Activated CD4-positive, alpha-beta T cell treated with anti-CD3 and anti-CD28 coated beads, Interleukin-2, amount 10 ng/mL, durations not matched to agents 7 days and 5 days (primary cell): ENCODE measurements at places on chromosomes 7 and 10. TPM values are rescaled to one million over a fixed set of nuclear protein-coding genes. Genes with fewer than 3 reads are reported as not detected.

DNA sequence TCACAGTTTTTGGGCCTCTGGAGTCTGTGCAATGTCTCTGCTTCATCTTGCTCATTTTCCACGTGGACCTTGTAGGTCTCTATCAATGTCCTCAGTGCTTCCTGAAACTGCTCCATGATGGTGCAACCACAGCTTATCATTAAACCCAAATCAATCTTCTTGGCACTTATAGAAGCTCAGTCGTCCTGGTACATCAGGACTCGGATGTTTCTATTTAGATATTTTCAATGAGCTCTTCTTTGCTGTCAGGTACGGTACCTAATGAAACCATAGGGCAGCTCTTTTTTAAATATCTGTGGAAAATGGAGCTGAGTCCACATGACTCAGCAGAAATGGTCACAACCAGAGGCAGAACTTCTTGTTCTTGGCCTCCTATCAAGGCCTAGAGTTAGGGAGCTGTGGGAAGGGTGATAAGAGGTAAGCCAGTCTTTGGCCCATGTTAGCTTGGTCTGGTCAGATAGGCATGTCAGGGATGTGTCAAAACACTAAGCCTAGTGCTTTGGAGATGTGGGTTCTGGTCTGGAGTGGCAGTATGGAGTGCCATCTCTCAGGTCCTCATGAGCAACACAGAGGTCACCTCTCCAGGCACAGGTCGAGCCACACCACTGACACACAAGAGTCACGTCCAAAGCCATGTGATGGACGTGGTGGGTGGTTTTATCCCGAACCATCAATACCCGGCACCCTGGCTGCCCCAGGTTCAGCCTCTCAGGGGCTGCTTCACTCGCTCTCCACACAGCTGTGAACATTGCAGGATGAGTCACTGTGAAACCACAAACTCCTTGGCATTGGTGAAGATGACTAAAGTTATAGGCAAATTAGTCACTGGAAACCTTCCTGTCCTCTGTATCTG lies 87.0 kb downstream of the TBXAS1 start:
- no peak overlapping the region for H3K4me3 ChIP-seq
- no peak overlapping the region for H3K27ac ChIP-seq
- H3K27me3 ChIP-seq: no peaks in the 10 kb centered on the region

EBLN1 gene
- not detected for total RNA-seq

GRCh38 chr10:103680869-103681236 lies 174.5 kb downstream of the SH3PXD2A start:
- H3K36me3 ChIP-seq: no peaks in the 10 kb centered on the region
- DNase-seq: no peak
- H3K27me3 ChIP-seq: no peaks in the 10 kb centered on the region
- H3K27ac ChIP-seq: no peak overlapping the region
- peaks cover 15% of the 10 kb centered on the region for H3K4me1 ChIP-seq
- H3K4me3 ChIP-seq: no peak overlapping the region

DNA sequence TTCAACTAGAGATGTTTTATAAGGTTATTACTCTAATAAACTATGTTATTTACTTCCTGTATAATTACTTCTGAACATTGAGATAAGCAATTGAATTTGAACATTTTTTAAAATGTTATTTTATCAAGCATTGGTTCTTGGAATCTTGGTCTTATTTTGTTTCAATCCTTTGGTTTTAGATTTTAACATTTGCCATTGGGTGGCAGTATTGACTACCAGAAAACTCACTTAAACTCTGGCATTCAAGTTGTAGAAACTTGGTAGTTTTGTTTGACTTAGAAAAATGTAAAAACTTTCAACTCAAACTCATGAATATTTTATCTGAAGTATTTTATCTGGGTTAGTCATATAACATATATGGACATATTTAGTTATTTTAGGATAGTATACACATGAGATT lies 48.1 kb downstream of the ATRNL1 start:
- no peaks in the 10 kb centered on the region for H3K36me3 ChIP-seq
- no peak overlapping the region for H3K4me3 ChIP-seq
- no peak for DNase-seq
- H3K27ac ChIP-seq: no peak overlapping the region
- H3K4me1 ChIP-seq: no peaks in the 10 kb centered on the region

GRCh38 chr7:128458956-128459355 lies 3.3 kb downstream of the HILPDA start:
- no peak for DNase-seq
- H3K27ac ChIP-seq: peak overlapping the region; percentile 74
- peaks cover 47% of the 10 kb centered on the region for H3K4me1 ChIP-seq
- H3K36me3 ChIP-seq: peaks cover 10% of the 10 kb centered on the region
- H3K27me3 ChIP-seq: no peaks in the 10 kb centered on the region

- DNase-seq: no peak
- H3K4me1 ChIP-seq: no peaks in the 10 kb centered on the region
- H3K4me3 ChIP-seq: no peak overlapping the region
- no peaks in the 10 kb centered on the region for H3K27me3 ChIP-seq
Measured at GRCh38 chr7:42469341-42469740, 232.3 kb upstream of the GLI3 start.

- H3K4me1 ChIP-seq: peaks cover 61% of the 10 kb centered on the region
- DNase-seq: peak; percentile 35
- no peaks in the 10 kb centered on the region for H3K27me3 ChIP-seq
- H3K27ac ChIP-seq: peak overlapping the region; percentile 2
- no peak overlapping the region for H3K4me3 ChIP-seq
Measured at GRCh38 chr10:101834341-101834740, 9.3 kb downstream of the KCNIP2 start.

- no peak overlapping the region for H3K27ac ChIP-seq
- no peak for DNase-seq
- H3K4me1 ChIP-seq: peaks cover 16% of the 10 kb centered on the region
- H3K27me3 ChIP-seq: peaks cover 19% of the 10 kb centered on the region
- H3K4me3 ChIP-seq: no peak overlapping the region
Measured at GRCh38 chr7:116162254-116162653, 48.1 kb upstream of the TES start.

ZYX gene
- 189 TPM for total RNA-seq

SFTPA2 gene
- total RNA-seq: not detected
